ENCODE measurements at places on chromosomes 2 and 18.

DNA sequence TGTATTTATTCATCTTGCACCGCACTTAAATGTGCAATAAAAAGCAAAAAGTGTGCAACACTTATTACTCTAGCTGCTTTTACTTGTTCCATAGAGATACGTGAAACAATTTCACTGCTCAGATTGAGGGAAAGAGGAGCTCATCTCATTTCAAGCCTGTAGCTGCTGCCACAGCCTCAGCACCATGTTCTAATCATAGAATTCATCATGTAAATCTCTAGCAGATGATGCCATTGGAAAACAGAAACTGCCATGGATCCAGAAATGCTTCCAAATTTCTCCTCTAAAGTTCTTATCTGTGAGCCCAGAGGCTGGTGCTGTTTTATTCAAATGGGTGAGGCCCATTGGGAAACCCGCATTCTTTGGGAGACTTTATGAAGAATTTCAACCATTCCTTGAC is 2.0 kb downstream of the CDC42EP3 start:
- DNase-seq = no peak

DNA sequence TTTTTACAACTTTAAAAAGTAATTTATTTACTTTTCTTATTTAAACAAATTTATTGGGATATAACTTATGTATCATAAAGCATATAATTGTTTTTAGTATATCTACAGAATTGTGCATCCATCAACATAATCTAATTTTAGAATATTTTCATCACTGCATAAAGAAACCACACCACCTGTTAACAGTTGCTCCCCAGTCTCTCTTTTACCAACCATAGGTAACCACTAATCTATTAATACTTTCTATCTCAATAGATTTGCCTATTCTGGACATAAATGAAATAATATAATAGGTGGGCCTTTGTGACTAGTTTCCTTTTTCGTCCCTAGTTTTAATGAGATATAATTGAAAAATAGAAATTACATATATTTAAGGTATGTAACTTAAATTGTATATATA is 90.6 kb downstream of the ADAM23 start:
- no peak for DNase-seq

- DNase-seq = no peak
These were observed 90.0 kb upstream of the NYAP2 start for GRCh38 chr2:225309516-225309915.

GRCh38 chr2:144111437-144111836 is 408.5 kb downstream of the ZEB2 start:
- no peak for DNase-seq

GRCh38 chr2:3885629-3886628 is 182.6 kb downstream of the DCDC2C start:
- DNase-seq = no peak

DNA sequence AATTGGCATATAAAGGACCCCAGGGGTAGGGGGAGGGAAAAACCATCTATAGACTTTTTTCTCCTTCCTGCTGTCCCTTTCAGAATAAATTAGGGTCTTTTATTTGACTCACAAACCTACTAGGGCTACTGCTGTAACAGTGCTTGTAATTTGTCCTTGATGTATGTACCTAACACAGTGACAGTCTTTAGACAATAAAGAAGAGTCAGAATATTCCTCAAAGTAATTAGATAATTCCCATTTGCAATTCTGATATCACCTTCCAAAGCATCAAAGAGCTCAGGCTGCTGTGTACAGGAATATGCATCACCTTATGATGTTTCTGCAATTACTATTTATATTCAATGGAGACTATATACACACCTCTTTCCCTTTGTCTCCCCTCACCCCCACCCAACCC is 161.7 kb downstream of the MREG start:
- no peak for DNase-seq

- DNase-seq = no peak
These were observed 7.6 kb upstream of the AGFG1 start for GRCh38 chr2:227464361-227464760.

- no peak for DNase-seq
These were observed 47.8 kb downstream of the TEX51 start for GRCh38 chr2:126946318-126947102.
